AG10803 (cell line): ENCODE measurements at places on chromosomes 13 and 19.

DNA sequence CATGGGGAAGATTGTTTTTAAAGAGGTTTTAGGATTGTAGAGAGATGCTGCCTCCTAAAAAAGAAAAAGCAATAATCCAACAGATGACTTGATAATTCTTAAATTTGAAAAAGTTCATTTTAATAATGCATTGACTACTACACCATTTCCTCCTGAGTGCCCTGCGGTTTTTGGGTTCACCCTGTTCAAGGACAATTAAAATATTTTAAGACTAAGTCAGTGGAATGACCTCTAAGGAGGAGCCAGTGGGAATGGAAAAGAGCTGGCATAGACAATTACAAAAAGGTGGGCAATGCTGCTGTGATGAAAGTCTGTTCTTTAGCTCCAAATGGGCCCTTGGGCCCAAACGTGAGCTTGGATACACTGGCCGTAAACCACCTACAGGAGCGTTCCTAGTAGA lies 217.8 kb downstream of the LHFPL6 start:
- no peak for DNase-seq

GRCh38 chr19:2329501-2329916 lies 1.0 kb downstream of the SPPL2B start:
- DNase-seq, result no peak

DNA sequence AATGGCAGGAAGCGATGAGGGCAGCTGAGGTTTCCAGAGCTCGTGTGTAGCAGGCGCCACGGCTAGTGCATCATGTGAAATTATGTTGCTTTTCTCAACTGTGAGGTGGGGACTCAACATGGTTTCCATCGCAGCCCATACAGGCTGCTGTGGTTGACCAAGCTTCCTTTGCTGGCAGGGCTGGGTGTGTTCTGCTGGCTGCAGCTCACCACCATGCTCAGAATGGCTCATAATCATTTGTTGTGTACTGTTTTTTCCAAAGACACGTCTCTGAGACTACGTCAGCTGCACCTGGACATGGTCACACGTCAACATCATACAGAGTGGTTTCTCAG lies 16.1 kb upstream of the RASA3 start:
- DNase-seq, result no peak

- DNase-seq, result no peak
These were observed 16.1 kb upstream of the AKAP11 start for GRCh38 chr13:42255886-42256285.

- no peak for DNase-seq
These were observed 21.4 kb downstream of the ZSCAN5C start for GRCh38 chr19:56223481-56223880.

DNA sequence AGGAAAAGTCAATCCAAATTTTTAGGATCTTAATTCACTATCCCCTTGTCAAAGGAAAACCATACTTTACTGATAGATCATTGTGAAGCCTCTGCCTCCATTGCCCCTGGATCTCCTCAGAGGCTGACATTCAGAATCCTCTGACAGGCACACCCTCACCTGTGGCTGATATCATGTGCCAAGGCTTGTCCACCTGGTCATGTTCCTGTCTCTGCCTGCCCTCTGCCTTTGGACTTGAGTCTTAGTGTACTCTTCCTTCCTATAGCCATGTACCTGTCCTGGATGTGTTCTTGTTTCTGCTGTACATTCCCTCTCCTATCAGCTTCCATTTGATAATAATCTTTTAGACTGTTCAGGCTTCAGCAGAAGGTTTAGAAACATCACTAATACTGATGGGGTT lies 179.4 kb downstream of the TNFSF13B start:
- DNase-seq, result no peak

DNA sequence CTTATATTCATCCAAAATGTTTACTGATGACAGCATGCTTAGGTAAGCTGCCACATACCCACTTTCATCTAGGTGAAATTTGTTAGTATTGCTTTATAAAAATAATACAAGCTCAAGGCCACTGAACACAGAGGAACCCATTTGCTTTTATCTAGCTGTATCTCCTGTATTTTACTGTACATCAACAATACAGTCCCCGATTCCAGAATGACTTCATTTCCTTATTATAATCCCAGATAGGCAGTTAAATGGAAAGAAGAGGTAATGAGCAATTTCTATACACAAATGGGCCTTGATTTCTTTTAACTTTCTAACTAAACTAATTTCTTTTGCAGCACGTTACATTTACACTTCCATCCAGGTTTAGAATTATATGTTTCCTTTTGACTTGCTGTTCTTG lies 86.2 kb downstream of the SHISA2 start:
- no peak for DNase-seq

DNA sequence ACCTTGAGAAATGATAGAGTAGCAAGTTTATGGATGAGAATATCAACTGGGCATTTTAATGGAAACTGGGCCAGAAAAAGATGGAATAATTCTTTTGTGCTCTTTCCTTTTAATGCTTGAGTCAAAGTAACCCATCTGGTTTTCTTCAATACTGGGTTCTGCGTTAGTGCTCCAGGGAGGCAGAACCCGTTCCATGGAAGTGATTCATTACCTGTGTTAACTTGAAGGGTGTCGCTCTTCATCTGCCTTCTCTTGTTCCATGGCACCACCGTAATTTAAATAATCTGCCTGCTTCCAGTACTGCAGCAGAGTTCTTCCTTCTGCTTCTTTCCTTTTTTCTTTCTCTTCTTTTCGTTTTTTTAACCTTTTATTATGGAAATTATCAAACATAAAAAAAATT lies 14.7 kb upstream of the USP12 start:
- no peak for DNase-seq

- DNase-seq, result no peak
These were observed 29.2 kb downstream of the CSNK1G2 start for GRCh38 chr19:1970003-1970805.

DNA sequence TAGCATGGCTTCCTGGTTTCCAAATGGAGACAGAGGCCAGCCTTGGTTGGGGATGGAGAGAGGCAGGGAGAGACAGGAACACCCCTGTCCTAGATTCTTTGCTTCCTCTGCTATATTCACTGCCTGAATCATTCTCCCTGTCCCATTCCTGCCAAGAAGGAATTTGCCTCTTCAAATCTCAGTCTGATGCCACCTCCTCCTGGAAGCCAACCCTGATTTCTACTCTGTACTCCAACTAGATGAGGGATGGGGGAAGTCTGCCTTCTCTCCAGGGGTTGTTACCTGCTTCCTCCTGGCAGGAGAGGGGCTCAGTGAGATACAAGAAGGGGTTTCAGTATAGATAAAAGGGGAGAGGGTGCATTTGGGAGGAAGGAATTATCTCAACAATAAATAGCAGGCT lies 1.3 kb upstream of the ACTL9 start:
- DNase-seq, result no peak

DNA sequence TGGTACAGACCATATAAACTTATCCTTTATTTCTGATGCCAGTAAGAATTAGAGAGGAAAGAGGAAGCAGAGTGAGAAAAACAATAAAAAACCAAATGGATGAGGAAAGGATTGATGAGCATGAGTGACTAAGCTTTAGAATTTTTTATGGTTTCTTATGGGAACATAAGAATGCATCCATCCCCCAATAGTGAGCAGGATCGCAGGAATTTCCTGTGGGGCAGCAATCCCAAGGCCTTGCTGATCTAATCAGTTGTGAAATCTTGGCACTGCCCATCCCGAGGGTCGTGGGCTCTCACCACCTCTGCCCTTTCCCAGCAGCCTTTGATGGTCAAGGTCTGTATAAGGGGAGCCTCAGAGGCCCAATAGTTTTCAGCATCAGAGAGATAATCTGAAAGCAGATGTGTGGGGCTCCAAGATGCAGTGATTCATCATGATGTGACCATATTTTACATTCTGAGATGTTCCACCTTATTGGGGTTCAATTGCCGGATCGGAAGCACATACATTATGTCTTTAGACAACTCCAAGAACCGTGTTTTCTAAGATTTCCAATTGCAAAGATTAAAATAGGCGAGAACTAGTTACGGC lies 222.1 kb downstream of the DNAJC15 start:
- DNase-seq, result peak; percentile 93

DNA sequence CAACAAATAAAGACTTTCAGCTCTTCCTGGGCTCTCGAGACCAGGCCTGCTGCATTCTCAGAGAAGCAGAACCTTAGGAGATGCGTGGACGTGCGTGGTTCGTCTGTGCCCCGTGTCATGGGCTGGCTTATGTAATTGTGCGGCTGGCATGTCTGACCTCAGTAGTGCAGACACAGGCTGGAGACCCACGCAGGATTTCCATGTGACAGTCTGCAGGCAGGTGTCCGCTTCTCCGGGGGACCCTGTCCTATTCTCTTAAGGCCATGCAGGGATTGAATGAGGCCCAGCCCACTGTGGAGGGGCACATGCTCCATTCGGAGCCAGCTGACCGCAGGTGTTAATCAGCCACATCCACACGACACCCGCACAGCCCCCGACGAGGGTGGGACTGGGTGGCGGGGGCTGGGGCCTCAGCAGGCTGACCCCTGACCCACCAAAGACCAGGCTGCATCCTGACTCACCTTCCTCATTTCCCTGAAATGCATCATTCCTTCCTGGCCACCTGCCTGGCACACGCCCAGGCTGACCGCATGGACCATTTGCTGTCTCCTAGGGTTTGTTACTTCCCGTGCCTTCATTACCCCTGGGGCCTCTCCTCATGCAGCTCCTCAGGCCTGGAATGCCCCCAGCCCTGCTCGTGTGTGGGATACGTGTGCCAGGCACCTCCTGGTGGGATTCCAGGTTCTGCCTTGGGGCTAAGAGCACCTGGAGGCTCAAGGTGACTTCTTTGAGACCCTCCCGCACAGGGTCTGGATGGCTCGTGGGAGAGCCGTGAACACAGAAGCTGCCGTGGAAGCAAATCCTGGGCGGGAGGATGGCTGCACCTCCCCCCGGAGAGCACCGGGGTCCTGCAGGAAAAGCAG lies 10.7 kb upstream of the MCF2L start:
- DNase-seq, result no peak

DNA sequence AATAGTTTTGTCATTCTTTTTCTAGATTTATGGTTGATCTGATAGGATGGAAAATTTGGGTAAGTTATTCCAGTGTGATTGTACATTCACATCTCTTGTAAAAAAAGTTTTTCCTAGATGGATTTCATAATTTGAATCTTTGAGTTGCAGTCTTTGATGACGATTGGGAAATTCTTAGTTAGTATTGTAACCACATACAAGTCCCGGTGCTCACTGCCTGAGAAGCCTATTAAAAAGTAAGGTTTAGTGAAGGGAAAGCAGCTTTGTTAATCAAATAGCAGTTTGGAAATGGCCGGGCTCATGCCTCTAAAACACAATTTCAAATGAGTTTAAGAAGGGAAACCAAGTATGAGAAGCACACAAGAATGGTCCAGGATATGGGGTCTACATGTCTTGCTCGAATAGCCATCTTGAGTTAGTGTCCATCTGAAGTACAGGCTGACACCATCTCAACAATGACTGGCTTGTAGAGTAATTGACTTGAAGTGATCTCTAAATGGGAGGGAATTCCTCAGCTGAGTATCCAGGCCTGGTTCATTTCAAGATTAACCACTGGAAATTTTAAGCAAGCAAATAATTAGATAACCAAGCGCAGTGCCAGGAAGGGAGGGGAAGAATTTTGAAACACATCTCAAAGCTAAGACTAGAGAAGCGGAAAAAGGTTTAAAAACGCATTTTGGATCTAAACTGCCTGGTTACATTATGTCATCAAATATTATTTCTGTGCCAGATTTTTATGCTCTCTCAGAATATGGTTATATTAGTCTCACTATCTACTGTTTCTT lies 1145.6 kb upstream of the MIR17HG start:
- DNase-seq, result peak; percentile 9

- no peak for DNase-seq
These were observed 63.8 kb downstream of the CHST8 start for GRCh38 chr19:33685541-33685940.

DNA sequence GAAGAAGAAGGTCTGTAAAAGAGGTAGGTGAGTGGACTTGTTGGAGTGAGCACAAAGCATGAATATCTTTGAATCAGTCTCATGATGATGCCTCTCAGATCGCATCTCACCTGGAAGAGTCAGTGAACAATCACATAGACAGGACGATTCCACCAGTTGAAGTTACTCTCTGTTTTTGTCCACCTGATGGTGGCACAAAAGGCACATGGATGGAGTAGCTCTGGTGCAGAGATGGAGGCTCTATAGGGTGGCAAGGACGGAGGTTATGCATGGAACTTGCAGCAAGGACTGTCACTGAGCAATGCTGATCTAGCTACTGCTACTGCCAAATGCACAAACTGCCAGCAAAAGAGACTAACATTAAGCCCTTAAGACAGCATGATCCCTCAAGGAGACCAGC lies 10.3 kb upstream of the MYCBP2 start:
- DNase-seq, result no peak

DNA sequence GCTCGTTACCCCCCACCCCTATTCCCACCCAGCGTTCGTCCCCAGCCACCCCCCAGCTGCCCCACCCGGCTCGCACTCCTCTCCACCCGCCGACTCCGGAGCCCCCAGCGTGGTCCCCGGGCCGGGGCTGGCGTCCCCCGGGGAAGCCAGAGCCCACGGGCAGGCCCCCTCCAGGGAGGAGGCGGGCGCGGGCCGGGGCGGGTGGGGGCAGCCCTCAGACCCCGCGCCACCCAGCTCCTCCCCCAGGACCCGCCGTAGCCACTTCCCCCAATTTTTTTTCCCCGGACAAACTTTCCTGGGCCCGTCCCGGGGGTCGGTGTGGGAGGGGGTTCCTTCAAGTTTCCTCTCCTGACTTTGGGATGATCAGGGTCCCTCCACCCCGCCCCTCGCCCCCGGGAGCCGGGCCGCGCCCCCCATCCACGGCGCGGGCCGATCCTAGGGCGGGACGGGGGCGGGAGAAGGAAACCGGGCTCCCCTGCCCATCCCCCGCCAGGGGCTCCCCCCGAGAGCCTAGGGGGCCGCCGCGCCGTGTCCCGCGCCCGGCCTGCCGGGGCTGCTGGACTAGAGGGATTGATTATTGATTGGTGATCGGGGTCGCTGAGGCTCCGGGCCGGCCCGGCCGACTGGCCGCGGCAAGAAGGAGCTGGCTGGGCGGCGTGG lies 927 bp upstream of the TSHZ3 start:
- peak; percentile 26 for DNase-seq

- DNase-seq, result peak; percentile 29
These were observed 1.0 kb upstream of the CEACAM1 start for GRCh38 chr19:42529248-42529764.

GRCh38 chr19:995051-995827 lies 5.0 kb upstream of the GRIN3B start:
- DNase-seq, result no peak

DNA sequence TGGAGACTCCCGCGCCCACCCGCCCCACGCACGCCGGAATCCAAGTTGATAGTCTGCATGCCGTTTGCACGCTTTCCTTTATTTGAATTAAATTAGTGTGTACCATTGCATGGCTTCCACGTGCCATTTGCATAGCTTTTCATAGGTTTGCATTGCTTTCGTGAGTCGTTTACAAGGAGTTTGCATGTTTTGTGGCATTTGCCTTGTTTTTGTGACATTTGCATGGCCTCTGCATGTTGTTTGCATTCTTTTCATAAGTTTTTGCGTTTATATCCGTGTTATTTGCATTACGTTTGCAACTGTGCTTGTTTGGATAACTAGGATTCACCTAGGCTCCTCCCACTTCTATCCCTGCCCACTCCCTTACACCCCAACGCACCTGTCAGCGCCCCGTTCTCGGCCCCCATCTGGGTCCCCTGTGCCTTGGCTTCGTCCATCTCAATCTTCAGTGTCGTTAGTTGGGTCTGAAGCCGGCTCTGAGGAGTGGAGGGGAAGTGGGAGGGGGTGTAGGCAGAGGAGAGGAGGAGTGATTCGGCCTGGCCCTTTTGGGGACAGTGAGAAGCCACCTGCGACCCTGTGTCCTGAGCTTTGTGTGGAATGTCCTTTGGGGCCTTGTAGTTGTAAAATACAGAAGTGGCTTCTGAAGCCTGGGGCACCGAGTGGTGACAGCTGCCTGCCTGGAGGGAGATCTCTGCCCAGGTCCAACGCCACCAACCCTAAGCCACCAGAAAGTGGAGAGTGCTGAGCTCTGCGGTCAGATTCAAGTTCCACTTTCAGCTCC lies 2.4 kb downstream of the CCDC194 start:
- DNase-seq, result no peak
